ENCODE measurements at places on chromosomes 7 and 10.

DNA sequence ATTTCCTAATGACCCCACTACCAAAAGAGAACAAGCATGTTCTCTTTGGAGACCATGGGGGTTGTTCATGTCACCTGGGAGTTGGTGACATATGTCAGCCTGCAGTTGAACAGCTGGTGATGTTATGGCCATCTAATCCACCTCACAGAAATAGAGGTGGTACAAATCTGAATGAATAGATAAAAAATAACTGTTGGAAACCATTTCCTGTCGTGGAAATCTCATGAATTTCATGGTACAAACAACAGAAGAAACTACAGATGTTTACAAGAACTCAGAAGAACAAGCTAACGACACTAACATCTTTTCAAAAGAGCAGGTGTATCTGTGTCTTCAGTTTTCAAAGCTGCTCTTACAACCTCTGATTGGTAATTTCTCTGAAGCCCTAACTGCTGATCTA lies 81.3 kb downstream of the RAPGEF5 start:
- no peak for DNase-seq

DNA sequence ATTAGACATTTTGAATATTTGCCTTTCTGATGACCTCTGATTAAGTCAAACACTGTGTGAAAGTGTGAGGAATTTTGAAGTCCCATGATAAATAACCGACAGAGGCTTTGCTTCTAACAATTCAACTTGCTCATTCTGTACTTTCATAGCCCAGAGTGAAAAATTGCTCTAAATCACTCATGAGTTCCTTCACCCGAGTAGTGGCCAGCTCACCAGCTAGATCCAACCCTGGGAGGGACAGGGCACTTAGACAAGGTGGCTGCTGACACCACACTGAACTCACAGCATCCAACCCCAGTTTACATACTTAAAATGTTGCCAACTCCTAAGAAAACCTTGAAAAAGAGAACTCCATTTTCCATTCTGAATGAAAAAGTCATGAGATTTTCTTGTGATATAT lies 80.0 kb upstream of the LYZL1 start:
- DNase-seq, result no peak

- no peak for DNase-seq
These were observed 11.5 kb downstream of the EIF4H start for GRCh38 chr7:74185636-74186035.

DNA sequence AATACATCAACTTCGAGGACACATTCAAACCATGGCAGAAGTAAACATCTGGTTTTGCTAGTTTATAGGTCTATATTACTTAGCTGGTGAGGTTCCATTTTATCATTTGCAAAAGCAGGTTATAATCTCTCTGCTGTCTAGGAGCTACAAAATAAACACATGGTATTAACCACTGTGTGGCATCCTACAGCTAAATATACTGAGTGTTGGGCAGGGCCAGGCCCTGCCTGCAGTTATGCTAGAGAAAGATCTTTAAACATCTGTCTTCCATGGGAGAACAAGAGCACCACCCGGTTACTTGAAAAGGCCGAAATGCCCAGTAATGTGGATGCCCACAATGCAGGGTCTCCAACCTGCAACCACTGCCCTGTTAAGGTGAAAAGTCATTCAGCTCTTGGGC lies 20.6 kb upstream of the FKBP9 start:
- no peak for DNase-seq

- no peak for DNase-seq
These were observed 767 bp upstream of the CYP26A1 start for GRCh38 chr10:93072713-93073538.

DNA sequence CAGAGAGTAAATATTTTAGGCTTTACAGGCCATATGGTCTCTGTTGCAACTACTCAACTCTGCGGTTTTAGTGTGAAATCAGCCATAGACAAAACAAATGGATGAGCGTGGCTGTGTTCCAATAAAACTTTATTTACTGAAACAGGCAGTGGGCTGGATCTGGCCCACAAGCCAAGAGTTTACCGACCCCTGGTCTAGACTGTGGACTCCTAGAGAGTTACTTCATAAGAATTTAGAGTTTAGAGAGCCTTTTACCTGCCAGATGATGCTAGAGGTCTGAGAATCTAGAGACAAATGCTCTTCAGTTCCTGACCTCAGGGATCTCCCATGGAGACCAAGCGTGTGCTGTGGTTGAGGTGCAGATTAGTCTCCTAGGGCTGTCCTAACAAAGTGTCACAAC lies 174.8 kb downstream of the PTEN start:
- peak; percentile 92 for DNase-seq

GRCh38 chr7:149768931-149769330 lies 4.5 kb downstream of the ZNF467 start:
- DNase-seq, result no peak

GRCh38 chr7:138630059-138630610 lies 71.0 kb downstream of the SVOPL start:
- no peak for DNase-seq

GRCh38 chr7:2065528-2065927 lies 167.2 kb downstream of the MAD1L1 start:
- DNase-seq, result no peak

GRCh38 chr10:72709041-72709440 lies 17.1 kb downstream of the MCU start:
- DNase-seq, result no peak
